ENCODE measurements at places on chromosomes 2 and 18.
A peak's percentile ranks its signal among the peaks of the same experiment; 100 is the strongest.

DNA sequence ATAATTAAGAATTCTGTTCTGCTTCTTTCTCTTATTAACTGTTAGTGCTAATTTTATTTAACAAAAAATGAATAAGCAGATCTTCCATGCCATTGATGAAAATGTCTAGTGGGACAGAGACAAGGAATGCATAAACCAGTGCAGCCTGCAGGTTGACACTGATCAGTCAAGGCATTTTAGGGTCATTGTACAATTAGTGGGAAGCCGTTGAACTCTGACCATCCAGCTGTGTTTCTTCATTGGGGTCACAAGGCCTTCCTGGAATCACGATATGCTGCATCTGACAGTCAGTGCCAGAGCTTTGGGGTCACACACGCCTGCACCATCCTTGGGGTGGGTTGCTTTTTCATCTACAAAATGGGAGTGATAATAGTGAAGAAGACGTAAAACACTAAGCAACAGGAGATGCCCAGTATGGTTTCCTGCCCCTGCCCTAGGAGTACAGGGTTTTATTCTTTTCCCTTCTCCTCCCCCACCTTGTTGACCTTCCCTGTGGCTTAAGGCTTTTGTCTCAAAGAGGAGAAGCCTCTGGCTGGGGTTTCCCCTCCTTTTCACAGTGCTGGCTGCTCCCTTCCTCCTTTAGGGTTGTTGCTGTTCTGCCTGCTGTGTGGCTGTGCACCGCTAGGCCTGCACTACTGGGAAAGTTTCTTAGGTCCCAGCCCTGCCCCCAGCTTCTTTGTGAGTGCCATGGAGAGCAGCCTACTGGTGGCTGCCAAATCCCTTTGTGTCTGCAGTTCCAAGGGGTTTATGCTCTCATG, 245.6 kb downstream of the TPGS2 start:
- DNase-seq, result peak; percentile 83

DNA sequence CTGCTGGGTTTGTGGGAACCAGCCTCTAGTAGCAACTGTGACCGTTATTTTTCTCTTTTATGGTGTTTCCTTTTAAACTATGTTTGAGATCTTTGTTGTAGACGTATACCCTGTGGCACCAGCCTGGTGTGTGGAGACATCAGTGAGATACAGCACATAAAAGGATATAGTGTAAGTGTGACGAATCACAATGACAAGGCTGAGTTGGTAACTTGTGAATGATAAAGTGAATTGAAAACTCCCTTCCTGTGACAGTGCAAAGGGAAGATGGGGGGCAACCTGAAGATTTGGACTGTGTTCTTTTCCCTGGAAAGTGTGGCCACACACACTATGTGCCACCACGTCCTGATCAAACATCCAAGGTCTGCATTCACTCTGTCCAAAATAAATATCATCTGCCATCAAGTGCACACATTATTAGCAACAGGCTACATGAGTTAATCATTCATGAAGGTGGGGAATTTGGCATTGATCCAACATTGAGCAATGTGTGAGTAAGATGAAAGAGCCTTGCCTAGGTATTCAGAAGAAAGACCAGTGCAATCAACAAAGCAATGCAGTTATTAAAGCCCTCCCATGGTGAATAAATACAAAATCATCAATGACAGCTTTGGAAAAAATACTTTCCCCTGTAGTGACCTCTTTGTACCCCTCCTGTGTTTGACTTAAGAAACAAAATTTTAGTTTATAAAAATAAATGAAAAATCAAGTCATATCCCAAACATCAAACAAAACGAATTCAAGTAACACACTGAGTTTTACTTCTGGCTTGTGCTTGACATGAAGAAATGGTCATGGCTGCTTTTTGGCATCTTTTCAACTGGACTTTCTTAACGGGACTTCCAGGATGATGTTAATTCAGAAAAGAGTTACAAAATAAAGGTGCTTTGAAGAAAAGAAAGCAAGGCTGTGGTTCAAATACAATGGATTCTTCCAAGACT, 1280.5 kb upstream of the ZEB2 start:
- DNase-seq, result peak; percentile 25

DNA sequence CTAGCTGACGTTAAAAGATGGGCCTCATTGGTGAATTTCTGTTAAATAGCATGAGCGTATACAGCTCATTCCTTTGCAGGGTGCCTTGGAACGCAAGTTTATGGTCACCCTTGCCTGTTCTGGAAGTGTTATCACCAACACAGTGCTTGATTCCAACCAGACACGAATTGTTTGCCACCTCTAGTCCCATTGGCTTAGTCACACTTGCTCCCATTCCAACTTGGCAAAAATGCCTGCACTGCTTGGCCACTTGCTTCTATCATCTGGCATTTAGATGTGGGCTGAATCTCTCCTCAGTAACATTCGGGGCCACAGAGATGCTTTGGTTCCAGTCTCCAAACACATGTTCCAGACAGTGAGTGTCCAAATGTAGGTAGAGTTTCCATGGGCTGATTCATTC, 27.5 kb upstream of the ACVR1 start:
- no peak for DNase-seq

- DNase-seq, result no peak
These were observed 2.9 kb downstream of the ZNF513 start for GRCh38 chr2:27377618-27378095.

- DNase-seq, result no peak
These were observed 25.2 kb downstream of the SPRED2 start for GRCh38 chr2:65407240-65407639.

DNA sequence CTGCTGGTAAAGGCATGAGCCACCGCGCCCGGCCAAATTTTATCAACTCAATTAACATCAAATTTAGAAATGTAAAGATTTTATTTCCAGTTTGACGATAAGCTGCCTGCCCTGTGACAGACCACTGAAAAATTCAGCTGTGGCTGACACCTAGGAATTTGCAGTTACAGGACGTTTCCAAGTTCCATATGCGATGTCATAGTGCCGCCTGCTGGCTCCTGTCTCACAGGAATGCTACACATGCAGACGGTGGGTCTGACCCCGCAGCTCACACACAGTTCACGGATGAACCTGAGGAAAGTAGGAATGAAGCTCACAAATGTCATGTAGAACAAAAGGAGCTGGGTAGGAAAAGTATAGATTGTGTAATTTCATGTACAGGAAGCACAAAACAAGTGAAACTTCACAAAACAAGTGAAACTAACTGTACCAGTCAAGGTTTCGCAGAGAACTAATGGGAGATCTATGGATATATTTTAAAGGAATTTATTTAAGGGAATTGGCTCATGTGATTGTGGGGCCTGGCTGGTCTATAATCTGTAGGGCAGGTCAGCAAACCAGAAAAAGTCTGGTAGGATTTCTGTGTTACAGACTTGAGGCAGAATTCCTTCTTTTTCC, 13.2 kb upstream of the SEH1L start:
- peak; percentile 94 for DNase-seq

DNA sequence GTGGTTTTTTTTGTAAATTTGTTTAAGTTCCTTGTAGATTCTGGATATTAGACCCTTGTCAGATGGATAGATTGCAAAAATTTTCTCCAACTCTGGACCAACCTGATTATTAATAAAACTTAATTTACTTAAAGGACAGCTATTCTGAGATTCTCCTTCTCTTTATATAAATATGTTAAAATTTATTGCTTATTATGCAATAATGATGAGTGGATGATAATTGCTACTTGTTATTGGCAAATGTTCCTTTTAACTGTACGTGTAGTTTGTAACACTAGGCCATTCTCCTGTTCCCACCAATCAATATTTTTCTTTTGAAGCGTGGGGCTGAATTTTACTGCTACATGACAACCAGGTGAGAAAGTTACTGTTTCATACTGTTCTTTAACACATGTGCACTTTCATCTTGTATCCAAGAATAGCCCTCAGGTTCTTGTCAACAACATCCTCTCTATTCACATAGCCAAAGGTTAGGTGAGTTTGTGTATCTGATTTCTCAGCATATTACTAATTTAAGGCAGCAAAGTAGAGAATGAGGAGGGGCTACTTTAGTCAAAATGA, 16.6 kb upstream of the STK17B start:
- DNase-seq, result no peak

GRCh38 chr2:40914666-40915065, 462.8 kb upstream of the SLC8A1 start:
- peak; percentile 24 for DNase-seq

GRCh38 chr2:114123925-114124324, 234.0 kb downstream of the ACTR3 start:
- no peak for DNase-seq

GRCh38 chr2:102107741-102108070, 34.8 kb upstream of the IL1R1 start:
- DNase-seq, result no peak

DNA sequence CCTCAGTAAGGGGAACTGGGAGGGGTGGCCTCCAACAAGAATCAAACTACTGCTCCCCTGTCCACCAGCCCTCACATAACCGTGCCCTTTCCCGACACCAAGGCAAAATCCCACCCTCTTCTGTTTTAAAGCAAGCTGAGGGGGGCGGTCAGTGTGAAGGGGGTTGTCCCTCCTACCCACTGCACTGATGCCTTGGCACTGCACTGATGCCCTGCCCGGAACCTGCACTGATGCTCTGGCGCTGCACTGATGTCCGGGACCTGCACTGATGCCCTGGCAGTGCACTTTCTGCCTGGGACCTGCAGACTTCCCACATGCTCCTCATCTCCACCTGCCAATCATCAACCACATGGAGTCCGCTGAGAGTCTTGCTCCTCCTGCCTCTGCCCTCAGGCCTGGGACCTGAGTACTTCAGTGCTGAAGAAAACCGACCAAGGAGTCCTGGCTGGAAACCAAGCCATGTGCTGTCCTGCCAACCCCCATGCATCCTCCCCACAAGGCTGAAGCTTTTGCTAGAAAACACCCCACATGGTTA, 179.5 kb downstream of the SMAD2 start:
- no peak for DNase-seq

DNA sequence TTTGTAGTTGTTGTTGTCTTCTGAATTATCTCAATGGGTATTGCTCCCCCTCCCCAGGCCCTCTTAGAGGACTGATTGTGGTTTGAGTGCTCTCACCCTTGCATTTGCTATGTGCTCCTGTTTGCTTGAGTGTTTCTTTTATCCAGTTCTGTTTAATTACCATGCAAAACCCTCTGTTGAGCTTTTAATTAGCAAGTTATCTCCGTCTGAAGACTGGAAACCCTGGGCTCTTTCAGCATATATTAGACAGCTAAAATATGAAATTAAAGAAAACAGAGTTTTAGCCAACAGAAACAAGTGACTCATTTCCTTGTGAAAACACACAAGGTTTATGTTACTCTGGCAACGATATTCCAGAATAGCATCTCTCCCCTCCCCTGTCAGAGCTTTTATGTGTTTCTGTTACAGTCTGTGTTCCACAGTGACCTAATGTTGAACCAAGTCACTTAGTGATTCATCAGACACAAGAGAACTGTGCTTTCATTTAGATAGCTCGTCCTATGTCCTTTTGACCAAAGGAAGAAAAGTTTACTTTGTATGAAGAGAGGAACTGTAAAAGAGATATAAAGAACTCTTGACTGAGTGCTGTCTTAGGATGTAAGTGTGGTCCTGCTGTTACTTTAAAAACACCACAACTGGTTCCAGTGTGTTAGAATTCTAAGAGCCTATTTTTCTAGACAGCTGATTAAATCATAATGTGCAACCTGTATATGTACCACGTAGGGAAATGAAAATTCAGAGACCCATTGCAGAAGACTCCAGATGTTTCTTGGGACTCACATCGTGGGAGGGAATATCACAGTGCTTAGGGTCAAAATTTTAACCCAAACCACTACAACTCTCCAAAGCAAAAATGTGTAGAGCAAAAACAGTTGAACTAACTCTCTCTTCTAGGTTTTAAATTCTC, 172.8 kb upstream of the RBMS1 start:
- peak; percentile 84 for DNase-seq

DNA sequence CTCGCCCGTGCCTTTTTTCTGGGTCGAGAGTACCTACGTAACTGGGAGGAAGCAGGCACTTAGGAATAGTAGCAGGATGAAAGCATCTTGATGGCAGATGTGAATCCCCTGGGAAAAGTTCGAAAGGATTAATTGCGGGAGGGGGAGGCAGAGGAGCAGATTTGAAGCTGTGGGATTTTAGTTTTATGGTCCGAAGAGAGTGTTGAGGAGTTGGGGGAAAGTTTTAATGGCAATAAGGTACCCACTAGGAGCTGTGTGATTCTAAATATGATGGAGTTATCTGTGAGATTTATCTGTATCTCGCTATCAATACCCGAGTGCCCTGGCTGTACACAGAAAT, 1.1 kb downstream of the AGFG1 start:
- DNase-seq, result no peak

DNA sequence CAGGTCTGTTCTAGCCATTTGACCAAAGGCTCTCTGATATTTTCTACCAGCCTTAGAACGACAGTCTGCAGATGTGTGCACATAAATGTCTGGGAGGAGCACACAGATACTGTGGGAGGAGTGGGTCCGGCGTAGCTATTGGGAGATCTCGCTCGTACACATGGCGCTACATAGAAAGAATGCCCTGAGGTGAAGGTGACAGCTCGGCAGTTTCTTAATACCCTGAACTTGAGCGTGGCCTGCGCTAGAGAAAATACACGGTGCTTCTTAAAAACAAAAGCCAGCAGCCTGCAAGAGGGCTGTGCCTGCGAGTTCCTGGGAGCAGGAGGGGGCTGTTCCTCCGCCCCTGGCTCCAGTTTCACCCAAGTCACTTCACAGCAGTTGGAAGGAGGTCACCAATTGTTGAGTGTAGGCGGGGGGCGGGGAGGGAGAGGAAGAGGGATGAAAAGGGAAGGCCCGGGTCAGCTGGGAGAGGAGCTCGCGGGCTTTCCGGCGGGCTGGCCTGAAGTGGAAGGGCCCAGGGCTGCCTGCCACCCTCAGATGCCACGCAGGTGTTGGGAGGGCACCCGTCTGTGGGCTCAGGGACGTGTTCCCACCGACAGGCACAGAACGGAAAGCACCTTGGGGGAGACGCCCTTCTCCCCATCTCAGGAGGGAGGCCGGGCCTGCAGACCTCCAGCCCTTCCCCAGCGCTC, 124.7 kb upstream of the ZNF516 start:
- DNase-seq, result peak; percentile 94
